Heart left ventricle (tissue), 16 donors: ENCODE measurements at places on chromosomes 6 and 20. TPM values are rescaled to one million over a fixed set of nuclear protein-coding genes. Genes with fewer than 3 reads are reported as not detected.

- no peaks in the 10 kb centered on the region for H3K27me3 ChIP-seq
- DNase-seq: no peak
- H3K27ac ChIP-seq: no peak overlapping the region
- no peaks in the 10 kb centered on the region for H3K4me1 ChIP-seq
Observed at GRCh38 chr6:154247119-154247861, 109.3 kb downstream of the IPCEF1 start.

GRCh38 chr6:36615018-36615761 is 21.0 kb downstream of the SRSF3 start:
- H3K4me3 ChIP-seq: no peak overlapping the region
- no peaks in the 10 kb centered on the region for H3K36me3 ChIP-seq
- H3K4me1 ChIP-seq: peaks cover 28% of the 10 kb centered on the region
- H3K27me3 ChIP-seq: no peaks in the 10 kb centered on the region
- DNase-seq: no peak

The FILIP1 gene
- total RNA-seq: 131 TPM

DNA sequence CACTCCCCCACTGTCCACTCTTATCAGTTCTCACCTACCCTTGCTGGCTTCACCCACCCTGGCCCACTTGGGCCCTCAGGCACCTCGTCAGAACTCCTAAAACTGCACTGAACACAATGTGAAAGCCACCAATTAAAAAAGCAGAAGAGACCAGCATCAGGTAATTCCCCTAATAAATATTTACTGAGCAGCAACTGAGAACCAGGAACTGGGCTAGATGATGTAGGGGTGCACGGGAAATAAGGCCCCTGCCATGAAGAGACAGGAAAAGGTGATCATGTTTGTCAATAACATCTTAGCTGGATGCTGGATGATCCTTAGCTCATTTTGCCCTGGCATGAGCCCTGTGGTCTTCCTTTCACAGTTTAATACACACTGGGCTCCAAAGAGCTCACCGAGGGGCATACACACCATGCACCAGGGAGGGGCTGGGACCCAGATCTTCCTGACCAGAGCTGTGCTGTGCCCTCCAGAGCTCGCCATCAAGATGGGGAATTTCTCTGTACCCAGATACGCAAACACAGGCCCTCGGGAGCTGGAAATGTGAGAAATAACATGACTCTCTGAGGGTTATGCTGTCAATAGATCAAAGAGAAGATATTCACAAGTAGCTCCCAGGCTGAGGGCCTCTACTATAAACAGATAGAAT is 113.6 kb upstream of the SLC22A16 start:
- no peak for DNase-seq
- no peaks in the 10 kb centered on the region for H3K36me3 ChIP-seq
- H3K27ac ChIP-seq: no peak overlapping the region
- H3K4me3 ChIP-seq: no peak overlapping the region

DNA sequence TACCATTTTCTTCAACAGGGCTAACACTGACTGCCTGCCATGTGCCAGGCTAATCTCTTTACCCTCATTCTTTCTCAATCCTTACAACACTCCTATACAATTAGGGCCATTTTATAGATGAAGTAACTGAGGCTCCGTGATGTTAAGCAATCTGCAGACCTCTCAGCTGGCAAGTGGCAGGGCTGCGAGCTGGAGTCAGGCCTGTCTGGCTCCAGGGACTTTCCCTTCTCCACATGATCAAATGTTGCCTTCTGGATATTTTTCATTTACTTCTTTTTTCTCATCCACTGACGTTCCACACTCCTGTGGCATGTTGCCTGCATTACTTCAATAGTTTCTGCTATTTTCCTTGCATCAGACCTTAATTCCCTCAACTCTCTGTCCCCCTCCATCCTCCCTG is 55.2 kb upstream of the TAGAP start:
- no peaks in the 10 kb centered on the region for H3K27me3 ChIP-seq
- DNase-seq: no peak
- H3K27ac ChIP-seq: no peak overlapping the region
- H3K36me3 ChIP-seq: no peaks in the 10 kb centered on the region
- no peak overlapping the region for H3K4me3 ChIP-seq

GRCh38 chr20:35307666-35308653 is 15.7 kb upstream of the FAM83C start:
- H3K27ac ChIP-seq: peak overlapping the region; percentile 71
- peaks cover 33% of the 10 kb centered on the region for H3K4me1 ChIP-seq
- H3K36me3 ChIP-seq: peaks cover 9% of the 10 kb centered on the region
- H3K27me3 ChIP-seq: no peaks in the 10 kb centered on the region
- H3K4me3 ChIP-seq: no peak overlapping the region

DNA sequence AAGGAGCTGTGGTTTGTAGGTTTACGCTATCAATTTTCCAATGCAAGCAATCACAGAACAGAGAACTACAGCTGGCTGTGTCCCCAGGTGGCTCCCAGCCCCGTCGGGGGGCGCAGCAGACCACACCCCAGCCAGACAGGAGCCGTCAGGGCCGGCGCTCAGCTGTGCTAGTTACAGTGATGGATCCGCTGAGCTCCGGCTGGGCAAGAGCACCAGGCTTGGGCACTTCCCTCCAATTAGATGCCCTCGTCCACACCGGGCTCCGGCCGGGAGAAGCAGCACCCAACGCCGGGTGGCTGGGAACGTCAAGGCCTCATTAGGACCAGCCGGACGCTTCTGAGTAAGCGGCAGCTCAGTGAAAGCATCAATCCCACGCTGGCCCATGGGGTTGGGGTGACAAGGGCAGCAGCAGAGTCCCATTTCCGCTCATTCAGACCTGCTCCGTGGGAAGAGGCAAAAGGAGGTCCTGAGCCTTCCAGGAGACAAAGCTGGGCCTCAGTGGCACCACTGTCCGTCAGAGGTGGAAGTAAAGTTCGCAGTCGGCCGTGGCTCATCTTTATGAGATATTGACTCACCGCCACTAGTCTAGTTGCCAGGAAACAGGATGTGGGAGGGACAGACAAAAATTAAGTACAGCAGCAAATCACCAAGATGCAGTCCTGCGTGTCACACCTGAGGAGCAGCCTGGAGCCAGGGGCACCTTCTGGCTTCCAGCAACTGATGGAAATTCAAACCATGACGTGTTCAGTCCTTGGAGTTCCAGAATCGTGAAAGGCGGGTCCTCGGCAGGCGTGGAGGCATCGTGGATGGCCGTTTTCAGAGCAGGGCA is 164.1 kb downstream of the TAF4 start:
- H3K27me3 ChIP-seq: no peaks in the 10 kb centered on the region
- no peak for DNase-seq
- no peak overlapping the region for H3K27ac ChIP-seq
- H3K4me1 ChIP-seq: no peaks in the 10 kb centered on the region
- no peak overlapping the region for H3K4me3 ChIP-seq
- H3K36me3 ChIP-seq: no peaks in the 10 kb centered on the region

The CYP24A1 gene
- total RNA-seq: not detected

The MAP3K5 gene
- total RNA-seq: 34.1 TPM

The VWA7 gene
- 15.1 TPM for total RNA-seq

The TREML1 gene
- not detected for total RNA-seq

DNA sequence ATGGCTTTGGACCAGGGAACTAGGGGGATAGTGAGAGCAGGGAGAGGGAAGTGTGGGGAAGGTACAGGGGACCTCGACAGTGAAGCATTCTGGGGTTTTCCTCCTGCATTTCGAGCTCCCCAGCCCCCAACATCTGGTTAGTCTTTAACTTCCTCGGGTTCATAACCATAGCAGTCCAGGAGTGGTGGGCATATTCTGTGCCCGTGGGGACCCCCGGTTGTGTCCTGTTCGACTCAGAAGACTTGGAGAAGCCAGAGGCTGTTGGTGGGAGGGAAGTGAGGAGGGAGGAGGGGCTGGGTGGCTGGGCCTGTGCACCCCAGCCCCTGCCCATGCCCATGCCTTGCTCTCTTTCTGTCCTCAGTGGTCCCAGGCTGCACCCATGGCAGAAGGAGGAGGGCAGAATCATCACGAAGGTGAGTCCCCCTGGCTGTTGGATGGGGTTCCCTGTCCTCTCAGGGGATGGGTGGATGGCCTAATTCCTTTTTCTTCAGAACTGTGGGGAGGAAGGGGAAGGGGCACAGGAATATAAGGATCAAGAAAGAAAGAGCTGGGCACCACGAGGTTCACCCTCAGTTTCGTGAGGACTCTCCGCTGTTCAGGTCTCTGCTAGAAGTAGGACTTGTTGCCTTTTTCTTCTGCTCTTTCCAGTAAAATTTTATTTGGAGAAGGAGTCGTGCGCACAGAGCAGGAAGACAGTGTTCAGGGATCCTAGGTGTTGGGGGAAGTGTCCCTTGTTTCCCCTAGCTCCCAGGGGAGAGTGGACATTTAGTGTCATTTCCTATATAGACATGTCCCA is 4.2 kb downstream of the VEGFA start:
- H3K4me1 ChIP-seq: peaks cover 66% of the 10 kb centered on the region
- DNase-seq: no peak
- no peak overlapping the region for H3K4me3 ChIP-seq

The DOK5 gene
- total RNA-seq: 8.3 TPM

The ANKEF1 gene
- 1.4 TPM for total RNA-seq

The IGF2R gene
- 88.5 TPM for total RNA-seq

DNA sequence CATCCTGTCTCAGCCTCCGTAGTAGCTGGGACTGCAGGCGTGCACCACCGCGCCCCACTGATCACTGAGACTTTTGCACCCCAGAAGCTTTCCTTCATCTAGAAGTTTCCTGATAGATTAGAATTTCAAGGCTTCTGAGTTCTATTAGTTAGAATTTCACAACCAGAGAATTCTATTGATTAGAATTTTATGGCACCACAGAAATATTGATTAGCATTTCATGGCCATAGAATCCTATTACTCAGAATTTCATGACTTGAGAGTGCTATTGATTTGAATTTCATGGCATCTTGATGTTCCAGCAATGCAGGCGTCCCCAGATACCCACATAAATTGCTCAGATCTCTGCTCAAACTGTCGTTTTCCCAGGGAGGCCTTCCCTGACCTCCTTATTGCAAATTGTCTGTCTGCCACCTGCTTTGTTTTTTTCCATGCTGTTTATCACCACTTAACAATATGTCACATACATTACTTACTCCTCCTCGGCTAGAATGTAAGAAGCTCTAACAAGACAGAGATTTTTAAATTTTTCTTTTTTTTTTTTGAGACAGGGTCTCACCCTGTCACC is 16.9 kb upstream of the CBFA2T2 start:
- no peaks in the 10 kb centered on the region for H3K27me3 ChIP-seq
- DNase-seq: no peak
- H3K27ac ChIP-seq: no peak overlapping the region
- H3K4me3 ChIP-seq: no peak overlapping the region
- H3K4me1 ChIP-seq: no peaks in the 10 kb centered on the region

The MYLK2 gene
- 0.76 TPM for total RNA-seq

GRCh38 chr20:33318096-33318429 is 35.0 kb downstream of the BPIFB1 start:
- no peaks in the 10 kb centered on the region for H3K4me1 ChIP-seq
- H3K36me3 ChIP-seq: no peaks in the 10 kb centered on the region
- no peak overlapping the region for H3K27ac ChIP-seq
- DNase-seq: no peak
- H3K27me3 ChIP-seq: peaks cover 14% of the 10 kb centered on the region

The SLC32A1 gene
- total RNA-seq: not detected
